Activated T-cell treated with anti-CD3 and anti-CD28 coated beads for 1 hour (primary cell): ENCODE measurements at places on chromosomes 4 and X.

DNA sequence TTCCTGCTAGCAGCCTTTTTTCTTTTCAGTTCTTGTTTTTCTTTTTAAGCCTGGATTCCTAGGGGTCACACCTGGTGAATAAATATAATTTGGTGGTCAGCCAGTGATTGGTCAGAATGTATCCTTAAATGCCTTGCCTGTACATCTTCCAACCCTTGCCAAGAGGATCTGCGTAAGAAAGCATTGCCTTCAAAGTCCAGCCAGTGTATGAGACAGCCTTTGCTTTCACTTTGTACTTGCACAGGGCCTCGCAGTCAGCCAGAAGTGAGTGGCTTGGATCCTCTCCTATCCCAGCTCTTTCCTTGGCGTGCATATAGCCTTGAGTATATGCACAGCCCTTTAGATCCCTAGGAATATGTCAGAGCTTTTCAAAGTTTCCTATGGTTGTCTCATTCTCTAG lies 22.2 kb downstream of the KANTR start:
- DNase-seq, result no peak

- no peak for DNase-seq
Observed at GRCh38 chrX:101452056-101452455, 33.2 kb upstream of the ARMCX4 start.

GRCh38 chr4:16225863-16226815 lies at the start of gene TAPT1:
TSS of gene TAPT1 (minus strand) at chr4:16226471. CDS start at chr4:16226457, 14 bp downstream.
- DNase-seq, result peak; percentile 64

GRCh38 chrX:48998391-48998790 lies 3.7 kb downstream of the GRIPAP1 start:
- no peak for DNase-seq
